ENCODE measurements at places on chromosomes 7 and 10.
A peak's percentile ranks its signal among the peaks of the same experiment; 100 is the strongest.

DNA sequence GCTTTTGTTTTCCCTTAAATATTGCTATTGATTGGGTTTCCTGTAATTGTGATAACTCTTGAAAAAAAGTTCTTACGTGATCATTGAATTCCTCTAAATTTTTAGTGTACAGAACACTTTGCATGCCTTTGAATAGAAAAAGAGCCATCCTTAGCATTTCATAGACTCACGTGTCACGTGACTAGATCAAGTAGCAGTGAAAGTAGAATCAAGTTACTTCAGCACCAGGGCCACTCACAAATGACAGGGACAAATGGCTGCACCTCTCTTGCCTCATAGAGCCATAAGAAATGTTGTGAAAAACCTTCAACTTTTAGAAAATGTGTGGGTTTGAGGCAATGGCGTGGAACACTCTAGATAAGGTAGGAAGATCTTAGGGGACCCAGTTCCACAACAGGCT lies 203.8 kb downstream of the ZEB1 start:
- DNase-seq = no peak

- DNase-seq = no peak
Observed at GRCh38 chr10:117275121-117275520, 34.2 kb downstream of the SLC18A2 start.

- no peak for DNase-seq
Observed at GRCh38 chr10:79390551-79391229, 43.4 kb downstream of the PPIF start.

DNA sequence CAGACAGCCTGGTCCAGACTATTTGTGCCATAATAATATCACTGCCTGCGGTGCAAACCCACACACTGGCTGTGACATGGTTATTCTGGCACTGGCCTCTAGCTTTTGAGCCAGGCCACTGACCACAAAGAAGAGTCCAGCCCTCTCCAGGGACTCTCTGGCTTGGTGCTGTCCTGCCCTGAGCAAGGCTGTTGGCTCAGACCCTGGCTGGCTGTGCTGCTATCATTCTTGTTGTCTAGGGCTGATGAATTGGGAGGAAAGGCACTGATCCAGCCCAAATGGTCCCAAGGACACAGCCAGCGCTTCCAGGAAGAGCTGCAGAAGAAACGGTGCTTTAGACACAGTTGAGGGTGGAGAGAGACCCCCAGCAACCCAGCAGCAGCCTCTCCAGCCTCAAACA lies 80.8 kb downstream of the TMEM130 start:
- DNase-seq = no peak

DNA sequence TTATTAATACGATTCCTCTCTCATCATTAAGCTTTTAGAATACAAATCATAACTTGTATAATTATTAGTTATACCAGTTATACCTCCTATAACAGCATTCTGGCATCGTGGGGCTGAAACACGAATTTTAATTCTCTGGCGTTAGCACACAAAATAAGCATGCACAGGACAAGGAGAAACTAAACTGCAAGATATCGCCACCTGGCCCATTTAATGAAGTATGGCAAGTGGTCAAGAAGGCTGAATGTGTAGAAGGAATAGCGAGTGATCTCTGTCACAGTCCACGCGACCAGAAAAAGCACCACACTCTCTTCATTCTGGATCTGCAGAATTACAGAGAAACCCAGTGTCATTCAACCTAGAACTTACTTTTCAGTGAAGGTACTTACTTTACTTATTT lies 18.1 kb downstream of the HACD1 start:
- peak; percentile 11 for DNase-seq

GRCh38 chr7:80830584-80831285 lies 88.1 kb downstream of the SEMA3C start:
- DNase-seq = no peak

- peak; percentile 71 for DNase-seq
Observed at GRCh38 chr7:142175594-142175993, 64.1 kb downstream of the MGAM2 start.

- no peak for DNase-seq
Observed at GRCh38 chr7:9962742-9963141, 1010.9 kb upstream of the PHF14 start.

GRCh38 chr10:49131507-49132361 lies 2.1 kb downstream of the FAM170B start:
- DNase-seq = no peak

- DNase-seq = no peak
Observed at GRCh38 chr10:3971713-3972112, 186.7 kb upstream of the KLF6 start.

- DNase-seq = peak; percentile 95
Observed at GRCh38 chr10:48606530-48607355, 1.9 kb upstream of the ARHGAP22 start.

- no peak for DNase-seq
Observed at GRCh38 chr7:38211940-38212339, 33.9 kb downstream of the STARD3NL start.

GRCh38 chr10:110368002-110368401 lies 63.3 kb upstream of the SMNDC1 start:
- peak; percentile 67 for DNase-seq

DNA sequence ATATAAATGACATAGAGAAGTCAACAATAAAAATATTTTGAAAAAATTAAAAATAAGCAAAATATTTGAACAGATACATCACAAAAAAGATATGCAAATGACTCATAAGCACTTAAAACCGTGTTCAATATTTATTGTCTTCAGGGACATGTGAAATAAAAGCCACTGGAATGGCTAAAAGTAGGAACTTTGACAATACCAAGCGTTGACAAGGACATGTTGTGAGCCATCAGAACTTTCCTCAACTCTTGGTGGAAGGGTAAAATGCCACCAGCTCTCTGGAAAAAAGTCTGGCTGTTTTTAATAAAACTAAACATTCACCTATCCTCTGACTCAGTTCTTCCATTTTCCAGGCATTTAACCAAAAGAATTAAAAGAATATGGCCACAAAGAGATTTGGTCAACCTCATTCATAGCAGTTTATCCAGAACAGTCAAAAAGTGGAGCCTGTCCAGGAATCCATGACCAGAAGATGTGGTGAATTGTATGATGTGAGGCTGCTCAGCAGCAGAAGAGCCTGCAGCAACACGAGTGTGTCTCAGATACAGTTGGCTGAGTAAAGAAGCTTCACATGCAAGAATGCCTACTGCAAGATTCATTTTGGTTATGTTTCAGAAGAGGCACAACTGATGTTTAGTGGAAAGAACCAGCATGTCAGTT lies 7.1 kb upstream of the KLF6 start:
- DNase-seq = no peak

GRCh38 chr7:102284891-102285539 lies 1.7 kb upstream of the SH2B2 start:
- DNase-seq = peak; percentile 70

DNA sequence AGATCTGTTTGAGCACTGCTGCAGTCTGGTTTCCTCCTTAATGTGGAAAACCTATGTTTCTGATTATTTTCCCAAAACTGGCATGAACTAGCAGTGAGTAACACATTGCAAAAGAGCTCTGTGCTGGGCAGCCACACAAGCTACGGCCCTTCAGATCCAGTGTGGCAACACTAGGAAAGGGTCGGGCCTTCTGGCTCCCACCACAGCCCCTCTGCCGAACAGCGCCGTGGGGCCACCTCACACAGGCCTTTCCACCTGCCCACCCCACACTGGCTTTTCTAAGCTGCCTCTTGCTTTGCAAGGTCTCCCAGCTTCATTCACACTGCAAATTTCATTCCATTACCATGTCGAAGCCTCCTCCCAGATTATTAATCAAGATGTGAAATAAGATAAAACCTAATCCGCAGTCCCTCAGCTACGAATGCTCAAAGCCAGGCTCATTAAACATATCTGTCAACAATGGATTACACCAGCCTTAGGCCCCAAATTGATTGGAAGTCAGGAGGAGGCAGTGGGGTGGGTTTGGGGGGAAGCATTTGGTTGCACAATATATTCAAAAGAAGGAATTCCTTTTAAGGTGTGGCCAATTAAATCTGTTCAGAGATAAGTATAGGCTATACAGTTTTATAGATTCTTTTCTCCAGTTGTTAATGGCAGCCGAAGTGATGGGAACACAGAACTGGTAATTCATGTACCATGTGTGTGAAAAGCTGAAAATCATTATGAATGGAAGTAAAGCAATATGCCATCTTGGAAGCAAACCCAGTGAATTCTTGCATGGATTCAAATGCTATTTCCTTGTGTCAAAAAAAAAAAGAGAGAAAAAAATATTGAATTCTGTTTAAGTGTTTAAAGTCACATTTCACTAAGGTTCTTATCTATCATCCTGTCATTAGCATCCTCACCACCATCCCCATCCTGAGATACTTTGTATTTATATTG lies 223.7 kb downstream of the MTERF1 start:
- DNase-seq = no peak

DNA sequence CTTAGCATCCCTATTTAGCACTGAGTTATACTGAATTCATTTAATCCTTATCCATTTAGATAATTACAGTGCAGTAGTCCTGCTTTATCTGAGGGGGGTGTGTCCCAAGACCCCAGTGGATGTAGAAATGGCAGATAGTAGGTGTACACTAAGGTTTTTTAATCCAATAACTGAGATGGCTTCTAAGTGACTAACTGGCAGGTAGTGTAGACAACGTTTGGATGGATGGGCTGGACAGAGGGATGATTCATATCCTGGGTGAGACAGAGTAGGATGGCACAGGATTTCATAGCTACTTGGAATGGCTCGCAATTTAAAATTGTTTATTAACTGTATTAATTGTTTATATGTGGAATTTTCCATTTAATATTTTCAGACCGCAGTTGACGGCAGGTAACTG lies 295.6 kb downstream of the CCDC3 start:
- DNase-seq = no peak

- DNase-seq = no peak
Observed at GRCh38 chr7:2165610-2166594, 66.8 kb downstream of the MAD1L1 start.

GRCh38 chr7:405489-406211 lies 114.0 kb downstream of the PDGFA start:
- DNase-seq = no peak

DNA sequence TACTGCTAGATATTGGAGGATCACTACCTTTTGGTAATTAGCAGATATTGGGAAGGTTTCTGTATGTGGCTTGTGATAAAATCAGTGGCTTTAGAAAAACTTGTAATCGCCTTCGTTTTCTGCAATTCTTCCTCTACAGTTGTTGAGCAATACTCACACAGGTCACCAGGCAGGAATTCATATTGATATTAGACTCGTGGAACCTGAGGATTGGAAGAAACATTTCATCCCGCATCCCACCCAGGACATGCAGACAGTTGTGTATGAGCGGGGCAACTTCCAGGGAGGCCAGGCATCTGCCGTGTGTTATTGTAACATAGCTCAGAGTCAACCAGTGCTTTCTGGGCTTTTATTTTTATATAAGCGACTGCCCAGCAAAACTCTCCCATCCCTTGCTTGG lies 821.3 kb downstream of the LRMDA start:
- DNase-seq = no peak

- no peak for DNase-seq
Observed at GRCh38 chr10:42836771-42837468, 54.3 kb downstream of the BMS1 start.

DNA sequence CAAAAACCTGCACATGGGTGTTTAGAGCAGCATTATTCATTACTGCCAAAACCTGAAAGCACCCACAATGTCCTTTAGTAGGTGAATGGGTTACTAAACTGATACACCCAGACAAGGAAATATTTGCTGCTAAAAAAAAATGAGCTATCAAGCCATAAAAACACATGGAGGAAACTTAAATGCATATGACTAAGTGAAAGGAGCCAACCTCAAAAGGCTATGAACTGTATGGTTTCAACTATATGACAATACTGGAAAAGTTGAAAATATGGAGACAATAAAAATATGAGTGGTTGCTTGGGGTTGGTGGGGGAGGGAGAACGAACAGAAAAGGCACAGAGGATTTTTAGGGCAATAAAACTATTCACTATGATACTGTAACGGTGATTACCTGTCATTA lies 291.0 kb downstream of the TNS3 start:
- no peak for DNase-seq
